ENCODE measurements at places on chromosomes 2 and 18. TPM values are rescaled to one million over a fixed set of nuclear protein-coding genes. Genes with fewer than 3 reads are reported as not detected.

The FZD7 gene
- 2.4 TPM for total RNA-seq

The MC2R gene
- total RNA-seq = 0.15 TPM

GRCh38 chr2:17578466-17578928 lies 38.0 kb downstream of the VSNL1 start:
- DNase-seq = peak; percentile 26

DNA sequence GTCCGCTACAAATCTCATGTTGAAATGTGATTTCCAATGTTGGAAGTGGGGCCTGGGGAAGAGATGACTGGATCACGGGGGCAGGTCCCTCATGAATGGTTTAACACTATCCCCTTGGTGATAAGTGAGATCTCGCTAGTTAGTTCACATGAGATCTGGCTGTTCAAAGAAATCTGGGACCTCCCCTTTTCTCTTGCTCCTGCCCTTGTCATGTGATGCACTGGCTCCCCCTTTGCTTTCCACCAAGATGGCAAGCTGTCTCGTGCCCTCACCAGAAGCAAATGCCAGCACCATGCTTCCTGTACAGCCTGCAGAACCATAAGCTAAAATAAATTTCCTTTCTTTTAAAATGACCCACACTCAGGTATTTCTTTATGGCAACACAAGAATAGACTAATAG lies 57.3 kb upstream of the C2orf15 start:
- DNase-seq = no peak

DNA sequence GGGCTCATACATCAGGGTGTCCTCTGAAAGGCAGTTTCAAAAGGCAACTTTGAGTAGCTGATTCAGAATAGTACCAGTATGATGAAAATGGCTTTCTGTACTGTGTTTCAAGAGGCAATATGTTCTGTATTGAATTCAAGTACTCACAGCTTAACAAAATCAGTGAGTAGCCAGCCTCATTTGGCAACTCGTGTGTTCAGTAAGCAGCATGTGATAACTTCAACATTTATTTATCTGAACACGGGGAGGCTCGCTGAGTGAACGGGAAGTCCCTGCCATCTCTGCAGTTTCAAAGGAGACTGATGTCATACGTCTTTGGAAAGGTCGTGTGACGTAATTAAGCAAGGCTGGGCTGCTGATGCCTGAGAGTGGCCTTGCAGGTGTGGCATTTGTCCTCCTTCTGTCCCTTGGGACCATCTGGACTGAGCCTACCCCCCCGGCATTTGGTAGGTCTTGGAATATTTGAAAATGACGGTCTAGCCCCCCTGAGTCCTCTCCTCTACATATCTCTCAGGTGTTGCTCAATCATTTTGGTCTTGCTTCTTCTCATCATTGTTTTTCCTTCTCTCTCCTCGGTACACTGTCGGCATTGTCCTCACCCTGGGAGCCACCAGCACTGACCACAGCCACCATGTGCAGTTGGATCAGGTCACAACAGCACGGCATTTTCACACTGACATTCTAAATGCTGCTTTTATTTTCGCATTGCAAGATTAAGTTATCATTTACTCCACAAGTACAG lies 62.8 kb downstream of the SMIM21 start:
- no peak for DNase-seq

All from GM12878 (cell line).